ENCODE measurements at places on chromosomes 3 and 15.

DNA sequence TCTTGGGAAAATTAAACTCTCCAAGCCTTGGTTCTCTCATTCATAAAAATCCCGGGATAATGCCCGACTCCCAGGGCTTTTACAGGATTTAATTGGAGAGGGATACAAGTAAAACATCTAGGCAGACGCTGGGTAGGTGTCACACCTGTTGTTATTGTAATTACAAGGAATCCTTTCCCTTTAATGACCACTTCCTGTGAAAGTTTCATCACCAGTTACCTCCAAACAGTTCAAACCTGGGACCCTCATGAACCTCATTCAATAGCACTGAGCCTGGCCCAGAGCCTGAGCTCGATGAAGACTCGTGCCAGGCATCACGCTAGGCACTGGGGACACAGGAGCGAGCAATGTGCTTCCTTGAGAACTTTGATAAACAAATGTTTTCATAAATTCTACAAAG, 2.1 kb upstream of the RYK start:
- no peak for DNase-seq

GRCh38 chr15:98518823-98519561, 129.3 kb upstream of the IGF1R start:
- peak; percentile 88 for DNase-seq

- DNase-seq: no peak
Observed at GRCh38 chr3:123872621-123873020, 11.5 kb downstream of the MYLK start.

GRCh38 chr3:57544181-57545125, at the start of gene DNAH12:
Gene DNAH12, minus strand, starts transcription at chr3:57544344. Its CDS starts 1,474 bp downstream, at chr3:57542870.
- peak; percentile 73 for DNase-seq

GRCh38 chr3:5634411-5634810, 446.9 kb downstream of the EDEM1 start:
- DNase-seq: no peak

GRCh38 chr3:81816473-81817250, 55.2 kb upstream of the GBE1 start:
- no peak for DNase-seq

GRCh38 chr3:61875976-61876671, 314.8 kb downstream of the PTPRG start:
- DNase-seq: no peak

DNA sequence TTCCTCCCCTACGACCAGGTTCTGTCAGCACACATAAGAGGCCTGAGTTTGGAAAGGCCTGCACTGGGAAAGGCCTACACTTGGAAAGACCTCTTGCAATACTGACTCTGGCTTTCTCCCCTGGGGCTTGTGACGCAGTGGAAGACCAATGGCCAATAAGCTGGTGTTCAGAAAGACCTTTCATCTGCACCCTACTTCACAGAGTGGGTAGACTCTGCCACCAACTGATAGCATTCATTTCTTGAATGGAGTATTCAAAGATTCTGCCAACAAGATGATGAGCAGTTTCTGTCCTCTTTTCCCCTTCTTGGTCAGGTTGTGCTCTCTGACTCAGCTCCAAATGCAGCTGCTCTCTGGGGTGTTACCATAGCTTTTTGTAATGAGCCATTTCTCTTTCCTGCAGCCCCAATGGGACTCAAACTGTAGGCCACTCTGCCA, 48.8 kb downstream of the TIPARP start:
- no peak for DNase-seq

DNA sequence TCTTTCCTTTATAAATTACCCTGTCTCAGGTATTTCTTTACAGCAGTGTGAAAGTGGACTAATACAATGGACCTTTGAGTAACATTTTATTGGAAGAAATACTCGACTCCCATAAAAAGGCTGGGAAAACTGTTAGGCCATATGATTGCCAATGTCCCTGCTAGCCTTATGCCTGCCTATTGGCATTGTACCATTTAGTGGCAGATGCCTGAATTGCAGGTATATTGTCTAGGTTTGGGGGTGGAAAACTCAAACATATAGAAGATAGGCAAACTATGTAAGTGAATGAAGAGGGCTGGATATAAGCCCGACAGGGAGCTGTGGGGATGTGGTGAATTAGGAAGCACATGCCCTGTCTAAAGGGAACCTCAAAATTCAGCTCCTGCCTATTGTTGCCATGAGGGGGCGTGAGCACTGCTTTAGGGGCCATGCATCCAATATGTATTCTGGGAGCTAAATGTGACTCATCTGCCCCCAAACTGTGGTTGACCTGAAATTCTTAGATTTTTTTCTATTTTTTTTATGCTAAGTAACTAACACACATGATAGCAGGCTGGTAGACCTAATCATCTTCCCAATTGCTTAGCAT, 65.2 kb upstream of the TRA2B start:
- DNase-seq: peak; percentile 61

- DNase-seq: no peak
Observed at GRCh38 chr3:83434880-83435587, 1523.8 kb upstream of the CADM2 start.

DNA sequence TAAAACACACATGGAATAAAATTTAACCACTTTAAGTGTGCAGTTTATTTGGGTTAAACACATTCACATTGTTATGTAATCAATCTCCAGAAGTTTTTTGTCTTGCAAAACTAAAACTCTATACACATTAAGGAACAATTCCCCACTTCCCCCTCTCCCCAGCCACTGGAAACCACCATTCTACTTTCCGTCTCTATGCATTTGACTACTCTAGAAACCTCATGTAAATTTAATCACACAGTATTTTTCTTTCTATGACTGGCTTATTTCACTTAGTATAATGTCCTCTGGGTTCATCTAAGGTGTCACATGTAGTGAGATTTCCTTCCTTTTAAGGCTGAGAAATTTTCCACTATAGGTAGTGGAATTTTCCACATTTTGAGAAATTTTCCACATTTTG, 568.7 kb upstream of the UBE2E2 start:
- DNase-seq: peak; percentile 10

GRCh38 chr3:195004512-195005250, 266.3 kb downstream of the XXYLT1 start:
- DNase-seq: no peak

DNA sequence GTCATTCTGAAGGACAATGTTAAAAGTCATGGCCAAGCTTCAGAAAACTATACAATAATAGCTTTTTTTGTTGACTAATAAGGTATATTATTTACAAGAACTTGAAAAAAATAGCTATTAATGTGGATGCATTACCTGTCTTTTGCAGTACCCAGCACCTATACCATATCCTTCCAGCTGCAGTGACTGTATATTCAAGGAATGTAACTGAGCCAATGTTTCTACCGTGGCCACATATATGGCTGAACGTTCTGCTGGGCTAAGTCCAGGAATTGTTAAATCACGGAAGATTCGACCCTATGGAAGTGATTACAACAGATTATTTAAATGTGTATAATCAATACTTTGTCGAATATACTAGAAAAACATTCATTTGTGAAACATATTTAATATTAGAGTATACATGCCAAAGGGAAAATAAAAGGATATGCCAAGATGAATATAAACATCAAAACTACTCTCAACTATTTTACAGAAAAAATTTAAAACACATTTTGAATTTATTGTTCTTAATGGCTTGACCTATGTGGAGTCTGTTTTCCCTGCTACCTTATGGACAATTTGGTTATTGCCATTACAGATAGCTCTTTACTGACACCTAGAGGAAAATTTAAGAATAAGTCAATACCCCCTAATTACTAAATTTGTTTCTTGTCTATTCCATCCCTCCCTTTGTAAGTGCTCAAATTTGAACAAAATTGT, 17.6 kb downstream of the ACAD11 start:
- DNase-seq: peak; percentile 80

GRCh38 chr3:28069438-28069837, 172.0 kb upstream of the CMC1 start:
- no peak for DNase-seq

GRCh38 chr15:62663547-62663946, 379.0 kb upstream of the TPM1 start:
- DNase-seq: no peak

- no peak for DNase-seq
Observed at GRCh38 chr3:192042116-192042515, 581.2 kb downstream of the PYDC2 start.

GRCh38 chr15:38144921-38145320, 107.7 kb upstream of the SPRED1 start:
- no peak for DNase-seq

DNA sequence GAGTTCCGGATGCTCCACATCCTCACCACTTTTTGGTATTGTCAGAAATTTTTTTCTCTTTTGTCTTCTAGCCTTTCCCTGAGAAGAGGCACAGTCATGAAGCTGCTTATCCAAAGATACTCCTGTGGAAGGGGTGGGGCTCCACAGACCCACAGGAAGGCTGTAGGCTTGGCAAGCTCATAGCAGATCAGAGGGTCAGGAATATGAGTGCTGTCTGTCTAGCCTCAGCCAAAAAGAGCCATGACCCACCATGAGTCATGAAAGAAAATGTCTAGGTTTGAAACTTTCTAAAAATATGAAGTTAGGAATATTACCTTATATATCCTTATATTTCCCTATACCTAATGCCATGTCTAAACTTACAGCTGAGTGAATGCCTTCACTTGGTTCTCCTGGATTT, 118.2 kb upstream of the THBS1 start:
- DNase-seq: no peak

- no peak for DNase-seq
Observed at GRCh38 chr3:127328421-127328820, 40.6 kb upstream of the PRR20G start.

GRCh38 chr3:68878322-68878721, 54.0 kb downstream of the TAFA4 start:
- peak; percentile 53 for DNase-seq

- peak; percentile 24 for DNase-seq
Observed at GRCh38 chr15:42373274-42373673, 14.0 kb downstream of the CAPN3 start.

- no peak for DNase-seq
Observed at GRCh38 chr3:53646723-53647122, 152.3 kb downstream of the CACNA1D start.

DNA sequence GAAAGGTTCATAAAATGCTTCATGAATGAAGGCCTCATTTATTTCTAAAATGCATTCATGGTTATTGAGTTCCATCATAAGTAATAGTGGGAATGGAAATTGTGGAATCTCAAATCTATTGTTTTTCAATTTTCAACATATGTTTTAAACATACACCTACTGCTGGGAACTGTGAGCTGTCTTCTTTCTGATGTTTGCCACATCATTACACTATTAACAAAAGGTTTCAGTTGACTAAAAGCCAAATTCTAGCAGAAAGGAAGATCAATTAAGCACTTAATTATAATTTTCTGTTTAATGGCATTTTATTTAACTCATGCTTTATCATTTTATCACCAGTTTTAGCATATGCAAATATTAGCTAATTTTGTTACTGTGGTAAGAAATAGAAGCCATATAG, 13.8 kb upstream of the TBC1D23 start:
- no peak for DNase-seq

DNA sequence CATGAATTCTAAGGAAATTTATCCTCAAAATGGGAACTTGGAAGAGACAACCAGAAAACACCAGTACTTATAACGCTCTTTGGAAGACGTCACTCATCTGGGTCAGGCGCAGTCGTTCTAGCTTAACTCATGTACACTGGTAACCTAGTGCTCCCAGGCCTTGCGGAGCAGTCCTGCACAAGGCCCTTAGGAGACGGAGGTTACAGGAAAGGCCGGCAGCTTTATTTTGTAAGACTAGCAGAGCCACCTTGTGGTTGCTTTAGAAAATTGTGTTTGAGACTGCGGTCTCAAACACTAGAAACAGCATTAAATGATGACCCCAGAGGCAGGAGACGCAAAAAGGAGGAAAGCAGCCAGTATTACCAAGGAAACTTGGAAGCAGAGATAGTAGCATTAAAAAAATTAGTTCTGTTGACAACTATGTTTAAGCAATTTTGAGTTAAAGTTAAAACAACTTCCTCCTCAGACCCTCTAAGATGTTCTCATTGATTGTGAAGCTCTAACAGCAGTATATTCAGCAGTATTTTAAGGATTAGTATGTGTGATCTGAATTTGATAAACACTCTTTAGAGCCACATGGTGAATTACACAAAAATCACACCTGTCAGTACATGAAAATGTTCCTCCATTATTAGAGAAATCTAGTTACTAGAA, 141.9 kb upstream of the C2CD4B start:
- peak; percentile 86 for DNase-seq
